ENCODE measurements at places on chromosomes 16 and 17.

DNA sequence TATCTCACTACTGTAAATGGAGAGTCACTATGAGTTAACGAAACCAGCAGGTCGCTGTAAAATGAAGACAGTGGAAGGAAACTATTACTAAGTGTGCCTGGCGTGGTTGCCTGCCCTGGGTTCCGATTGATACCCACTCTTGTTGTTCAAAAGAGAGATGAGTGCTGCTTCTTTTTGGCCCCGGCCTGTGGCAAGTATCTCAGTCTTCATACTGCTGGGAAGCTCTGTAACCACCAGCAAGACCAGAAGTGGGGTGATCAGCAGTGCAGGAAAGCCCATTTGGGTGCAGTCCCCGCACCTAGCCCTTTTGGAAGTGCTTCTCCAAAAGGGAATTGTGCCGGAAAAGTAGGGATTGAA lies 104.5 kb downstream of the SNX29 start:
- DNase-seq: no peak

- no peak for DNase-seq
Observed at GRCh38 chr17:76232342-76232741, 8.0 kb downstream of the RNF157 start.

DNA sequence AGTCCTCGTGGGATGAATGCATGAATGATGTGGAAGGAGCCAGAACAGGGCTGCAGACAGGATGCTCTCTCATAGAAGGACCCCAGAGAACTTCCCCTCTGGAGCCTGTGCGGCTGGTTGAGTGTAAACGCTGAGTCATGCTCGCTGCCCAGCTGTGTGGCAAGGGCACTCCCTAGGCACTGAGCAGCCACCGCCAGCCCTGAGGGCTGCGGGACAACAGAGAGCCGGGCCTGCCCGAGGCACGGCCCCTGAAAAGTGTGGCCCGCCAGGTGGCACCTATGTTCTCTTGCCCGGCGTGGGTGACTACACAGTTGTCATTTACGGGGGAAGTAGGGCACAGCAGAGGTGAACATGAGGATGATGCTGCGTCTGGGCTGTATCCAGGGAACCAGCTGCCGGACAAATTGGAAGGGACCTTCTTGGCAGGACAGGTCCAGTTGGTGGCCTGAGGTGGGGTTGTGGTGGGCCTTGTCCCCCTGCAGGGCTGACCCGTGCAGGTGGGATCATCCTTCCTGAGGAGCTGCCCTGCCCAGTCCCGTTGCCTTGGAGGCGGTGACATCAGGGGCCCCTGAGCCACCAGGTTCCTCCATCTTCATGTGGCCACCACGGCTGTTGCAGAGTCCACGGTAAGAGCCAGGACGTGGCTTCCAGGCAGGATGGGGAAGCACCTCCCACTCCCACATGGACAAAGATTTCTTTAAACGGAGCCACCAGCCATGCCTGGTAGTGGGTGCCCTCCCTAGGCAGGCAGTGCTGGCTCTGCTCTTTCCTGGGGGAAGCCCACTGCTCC lies 94.8 kb upstream of the CBX4 start:
- no peak for DNase-seq

GRCh38 chr17:81291662-81292061 lies 3.4 kb downstream of the SLC38A10 start:
- DNase-seq: peak; percentile 59

DNA sequence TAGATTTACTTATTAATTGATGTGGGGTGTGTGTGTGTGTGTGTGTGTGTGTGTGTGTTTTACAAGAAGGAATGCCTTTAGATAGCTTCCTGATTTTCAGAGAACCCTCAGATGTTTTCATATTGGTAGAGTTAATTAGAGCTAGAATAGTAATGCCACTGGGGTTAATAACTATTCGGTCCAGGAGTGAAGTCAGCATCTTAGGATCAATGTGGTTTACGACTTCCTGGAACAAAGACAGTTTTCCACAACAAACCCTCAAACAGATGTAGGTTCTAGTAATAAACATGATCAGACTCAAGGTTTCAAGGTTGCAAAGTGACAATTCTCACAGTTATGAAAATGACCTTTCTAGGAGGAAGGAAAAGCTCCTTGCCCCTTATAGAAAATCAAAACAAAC lies 12.2 kb upstream of the SLC52A1 start:
- DNase-seq: no peak

GRCh38 chr16:28538733-28539596 lies at the start of gene NUPR1:
Gene NUPR1 (minus strand): TSS chr16:28538974. CDS start chr16:28538907, 67 bp downstream.
- peak; percentile 44 for DNase-seq

GRCh38 chr16:19963301-19963700 lies 78.7 kb upstream of the GPRC5B start:
- peak; percentile 1 for DNase-seq

DNA sequence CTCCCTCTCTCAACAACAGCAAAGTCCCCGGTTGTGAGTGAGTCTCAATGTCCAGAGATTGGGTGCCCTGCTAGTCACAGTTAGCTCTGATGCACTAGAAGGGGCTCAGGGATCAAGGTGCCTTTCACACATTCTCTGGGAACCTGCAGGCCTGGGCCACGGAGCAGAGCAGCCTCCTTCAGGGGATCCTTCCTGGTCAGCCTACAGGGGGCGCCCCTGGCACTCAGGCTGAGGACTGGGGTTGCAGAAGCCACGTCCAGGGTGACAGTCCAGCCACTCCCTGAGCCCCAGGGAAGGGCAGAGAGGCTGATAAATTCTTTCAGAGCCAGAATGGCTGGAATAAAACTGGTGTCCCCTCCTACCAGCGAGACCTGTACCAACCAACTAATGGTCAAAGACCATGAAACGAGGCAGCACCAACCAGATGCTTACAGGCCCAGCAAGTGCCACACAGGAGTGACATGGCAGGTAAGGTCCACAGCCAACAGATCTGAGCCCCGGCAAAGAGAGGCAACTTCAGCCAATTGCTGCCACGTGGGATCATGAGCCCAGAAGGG lies 43.5 kb downstream of the ST3GAL2 start:
- DNase-seq: peak; percentile 28

DNA sequence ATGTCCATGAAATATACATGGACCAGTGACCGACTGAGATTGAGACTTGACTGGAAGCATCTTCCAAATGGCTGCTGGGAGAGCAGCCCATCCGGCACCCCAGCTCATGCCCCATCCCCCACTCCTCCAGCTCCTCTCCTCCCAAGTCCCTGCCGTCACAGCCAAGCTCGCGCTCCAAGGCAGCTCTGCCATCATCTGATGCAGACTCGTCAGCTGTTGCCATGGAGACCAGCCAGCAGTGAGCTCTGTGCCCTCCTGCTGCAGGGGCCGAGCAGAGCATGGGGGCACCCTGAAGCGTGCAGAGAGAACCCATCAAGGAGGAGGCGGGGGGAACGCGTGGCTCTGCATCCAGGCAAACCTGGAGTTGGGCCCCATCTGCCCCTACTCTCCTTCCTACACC lies 74.5 kb upstream of the TNRC6C start:
- DNase-seq: peak; percentile 89

GRCh38 chr17:70629902-70630301 lies 460.6 kb downstream of the KCNJ2 start:
- no peak for DNase-seq

- DNase-seq: no peak
Observed at GRCh38 chr17:57133486-57133885, 48.4 kb downstream of the AKAP1 start.

DNA sequence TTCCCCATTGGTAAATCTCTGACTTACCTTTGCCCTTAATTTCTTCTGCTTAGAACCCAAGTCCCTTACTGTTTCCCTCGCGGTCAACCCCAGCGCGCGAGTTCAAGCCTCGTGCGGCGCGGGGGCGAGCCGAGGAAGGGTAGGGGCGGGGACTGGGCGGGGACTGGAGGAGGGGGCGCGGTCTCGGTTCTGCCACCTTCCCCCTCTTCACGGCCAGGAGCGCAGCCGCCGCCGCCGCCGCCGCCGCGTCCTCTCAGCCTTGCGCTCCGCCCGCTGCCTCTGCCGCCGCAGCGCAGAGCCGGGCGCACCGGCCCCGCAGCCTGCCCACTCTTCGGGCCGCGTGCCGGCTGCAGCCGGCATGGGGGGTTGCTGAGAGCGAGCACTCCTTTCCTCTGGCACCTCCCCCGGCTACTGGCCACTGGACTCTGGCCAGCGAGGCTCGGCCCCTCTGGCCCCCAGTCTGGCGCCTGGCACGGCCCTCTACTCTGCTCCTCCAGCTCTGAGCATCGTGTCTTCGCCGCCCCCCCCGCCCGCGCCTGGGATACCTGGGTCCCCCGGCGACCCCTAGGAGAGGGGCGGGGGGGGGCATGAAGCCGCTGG lies at the start of gene RAPGEFL1:
RAPGEFL1 (plus strand) TSS at position 196 of the 600 bp plus-strand sequence; CDS start at position 588, 392 bp downstream.
- peak; percentile 66 for DNase-seq

DNA sequence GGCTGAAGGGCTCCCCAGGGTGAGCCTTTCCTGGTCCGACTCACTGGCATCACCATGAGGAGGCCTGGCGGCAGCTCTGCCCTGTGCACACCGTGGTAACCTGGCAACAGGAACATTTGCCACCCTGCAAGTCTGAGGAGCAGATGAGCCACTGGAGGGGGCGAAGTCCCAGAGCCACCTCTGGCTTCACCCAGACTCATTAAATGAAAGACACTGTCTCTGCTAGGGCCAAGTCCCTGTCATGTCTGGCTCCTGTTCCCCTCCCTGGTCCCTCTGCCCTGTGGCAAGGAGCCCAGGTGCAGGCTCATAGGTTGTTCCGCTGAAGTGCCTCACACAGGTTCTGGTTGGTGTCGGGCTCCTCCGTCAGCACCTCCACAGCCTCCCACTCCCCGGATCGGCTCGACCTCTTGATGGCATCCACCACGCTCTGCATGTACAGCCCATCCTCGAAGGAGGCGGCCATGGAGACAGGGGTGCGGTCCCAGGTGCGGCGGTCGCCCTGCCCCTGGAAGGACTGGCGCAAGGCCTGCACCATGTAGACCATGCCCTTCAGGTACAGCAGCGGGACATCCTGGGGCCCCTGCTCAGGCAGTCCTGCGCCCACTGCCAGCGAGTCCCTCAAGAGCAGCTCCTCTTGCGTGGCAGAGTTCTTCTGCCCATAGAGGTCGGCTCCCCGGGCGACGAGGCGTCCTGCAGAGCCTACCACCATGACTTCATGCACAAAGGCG lies 8.4 kb downstream of the C16orf86 start:
- no peak for DNase-seq

- DNase-seq: no peak
Observed at GRCh38 chr16:88725609-88726407, 19.5 kb downstream of the CTU2 start.

DNA sequence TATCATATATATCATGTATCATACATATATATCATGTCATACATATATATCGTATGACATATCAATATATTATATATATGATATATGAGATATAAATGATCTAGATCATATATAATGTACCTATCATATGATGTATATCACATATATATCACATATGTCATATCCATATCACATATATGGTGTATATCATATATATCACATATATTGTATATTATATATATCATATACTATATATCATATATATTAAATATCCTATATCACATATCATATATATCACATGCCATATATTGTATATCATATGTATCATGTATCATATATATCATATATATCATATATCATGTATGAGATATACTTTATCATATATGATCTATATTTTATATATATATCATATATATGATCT lies 355.9 kb upstream of the RBFOX1 start:
- DNase-seq: no peak

DNA sequence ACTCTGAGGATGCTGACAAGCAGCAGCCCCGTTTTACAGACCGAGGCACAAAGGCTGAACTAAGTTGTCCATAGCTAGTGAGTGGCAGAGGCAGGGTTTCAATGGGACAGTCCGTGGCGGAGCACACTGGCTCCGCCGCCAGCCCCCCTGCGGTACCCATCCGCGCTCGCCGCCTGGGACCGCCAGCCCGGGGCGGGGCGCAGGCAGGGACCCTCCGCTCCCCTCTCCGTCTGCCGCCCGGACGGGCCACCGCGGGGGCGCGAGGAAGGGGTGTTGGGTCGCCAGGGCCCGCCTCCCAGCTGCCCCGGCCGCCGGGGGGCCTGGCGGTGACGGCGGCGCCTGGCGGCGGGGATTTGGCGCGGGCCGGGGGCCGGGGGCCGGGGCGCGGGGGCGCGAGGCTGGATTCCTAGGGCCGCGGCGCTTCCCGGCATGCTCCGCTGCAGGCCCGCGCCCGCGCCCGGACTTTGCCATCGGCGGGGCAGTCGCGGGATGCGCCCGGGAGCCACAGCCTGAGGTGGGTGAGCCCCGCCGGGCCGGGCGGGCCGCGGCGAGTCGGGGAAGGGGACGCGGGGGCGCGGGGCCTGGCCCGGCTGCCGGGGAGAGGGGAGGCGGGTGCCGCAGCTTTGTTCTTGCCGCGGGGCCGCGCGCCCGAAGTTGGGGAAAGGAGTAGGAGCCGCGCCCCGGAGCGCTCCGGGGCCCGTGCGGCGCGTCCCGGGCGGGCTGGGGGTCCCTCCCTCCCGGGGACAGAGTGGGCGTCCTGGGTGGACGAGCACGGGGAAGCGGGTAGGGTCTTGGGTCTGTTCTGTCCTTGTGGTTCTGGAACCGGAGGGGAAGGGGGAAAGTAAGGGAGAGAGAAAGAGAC lies at the start of gene TMEM98:
TMEM98 (plus strand) TSS at position 430 of the 862 bp plus-strand sequence. CDS start 3,376 bp downstream, outside the sequence.
- DNase-seq: peak; percentile 34

GRCh38 chr16:24980077-24980793 lies 34.9 kb downstream of the ARHGAP17 start:
- DNase-seq: no peak

- no peak for DNase-seq
Observed at GRCh38 chr16:89275284-89275584, 57.7 kb downstream of the ZNF778 start.

DNA sequence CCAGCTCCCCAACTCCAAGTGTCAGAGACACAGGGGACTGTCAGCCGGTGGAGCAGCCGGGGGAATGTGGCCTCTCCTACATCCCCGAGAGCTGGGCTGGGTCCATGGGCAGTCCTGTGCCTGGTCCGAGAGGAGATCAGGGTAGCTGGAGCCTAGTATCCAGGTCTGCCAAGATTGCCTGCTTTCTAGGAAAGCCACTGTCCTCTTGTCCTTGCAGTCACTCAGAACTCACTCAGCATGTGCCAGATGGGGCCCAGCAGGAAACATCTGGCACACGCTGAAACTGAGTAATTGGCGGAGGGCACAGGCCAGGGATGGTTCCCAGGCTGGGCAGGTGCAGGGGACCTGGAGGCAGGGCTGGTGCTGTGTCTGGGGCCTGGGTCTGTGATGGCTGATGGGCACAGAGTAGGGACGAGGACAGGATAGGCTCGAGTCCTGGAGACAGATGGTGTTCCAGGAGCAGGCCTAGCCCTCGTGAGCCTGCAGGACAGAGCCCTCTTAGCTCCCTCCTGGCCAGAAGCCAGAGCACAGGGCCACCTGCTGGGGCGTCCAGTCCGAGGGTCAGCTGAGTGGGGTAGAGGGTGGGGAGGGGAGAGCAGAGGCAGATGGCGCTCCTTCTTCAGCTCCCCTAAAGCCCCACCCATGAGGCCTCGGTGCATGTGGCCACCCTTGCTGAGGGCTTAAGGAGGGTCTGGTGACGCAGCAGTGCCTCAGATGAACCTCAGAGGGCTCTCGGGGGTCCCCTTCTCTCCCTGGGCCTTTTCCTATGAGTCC lies 31.1 kb downstream of the ADCY7 start:
- no peak for DNase-seq

DNA sequence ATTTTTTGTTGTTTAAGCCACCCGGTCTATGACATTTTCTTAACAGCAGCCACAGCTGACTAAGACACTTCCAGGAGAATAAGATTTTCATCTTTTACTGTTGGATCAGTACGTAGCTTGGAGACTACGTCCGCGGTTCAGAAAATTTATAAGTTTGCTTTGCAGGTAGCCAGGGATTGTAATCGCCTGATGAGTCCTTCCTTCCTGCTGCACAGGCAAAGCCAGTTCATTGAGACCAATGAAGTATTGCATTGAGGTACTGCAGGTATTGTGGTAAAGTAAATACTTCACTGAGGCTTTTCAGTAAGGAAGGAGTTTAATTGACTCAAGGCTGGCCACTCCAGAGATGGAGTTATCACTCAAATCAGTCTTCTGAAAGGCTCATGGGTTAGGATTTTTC lies 269.4 kb upstream of the ELAC2 start:
- no peak for DNase-seq

- no peak for DNase-seq
Observed at GRCh38 chr16:29662729-29663015, 375 bp upstream of the SPN start.
